ENCODE measurements at places on chromosomes 1 and 21.

DNA sequence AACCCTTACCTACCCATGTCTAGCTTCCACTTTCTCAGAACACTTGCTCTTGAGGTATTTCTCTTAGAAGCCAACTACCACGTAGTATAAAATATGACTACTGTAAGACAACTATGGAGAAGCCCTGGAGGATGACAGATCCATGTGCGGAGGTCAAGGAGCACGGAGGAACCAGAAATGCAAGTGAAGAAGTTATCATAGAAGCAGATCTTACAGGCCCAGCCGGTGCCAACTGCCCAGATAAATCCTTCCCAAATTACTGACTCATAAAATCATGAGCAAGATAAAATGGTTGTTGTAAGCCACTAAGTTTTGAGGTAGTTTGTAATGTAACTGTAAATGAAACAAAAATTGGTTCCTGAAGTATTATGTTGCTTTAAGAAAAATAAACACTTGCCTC lies 12.6 kb downstream of the GTF2B start:
- no peak for DNase-seq

- no peak for DNase-seq
These were observed 9.9 kb downstream of the TTC3 start for GRCh38 chr21:37082856-37083528.

DNA sequence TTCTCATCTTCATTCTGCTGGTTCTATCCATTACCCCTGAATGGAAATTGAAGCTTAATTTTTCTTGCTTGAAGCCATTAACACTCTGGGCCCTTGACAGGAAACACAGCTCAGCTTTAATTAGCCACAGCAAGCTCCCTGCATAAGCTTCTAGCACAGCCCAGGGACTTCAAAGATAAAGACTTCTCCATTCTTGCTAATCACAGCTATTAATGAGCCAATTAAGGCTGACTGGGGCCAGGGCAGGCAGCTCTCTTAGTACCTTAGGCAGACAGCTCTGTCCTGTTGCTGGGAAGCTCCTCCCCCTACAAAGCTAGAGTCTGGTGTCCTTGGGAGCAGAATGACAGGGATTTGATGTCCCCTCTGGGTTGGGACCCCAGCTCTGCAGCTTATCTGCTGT lies 27.9 kb upstream of the TRABD2B start:
- DNase-seq = no peak

DNA sequence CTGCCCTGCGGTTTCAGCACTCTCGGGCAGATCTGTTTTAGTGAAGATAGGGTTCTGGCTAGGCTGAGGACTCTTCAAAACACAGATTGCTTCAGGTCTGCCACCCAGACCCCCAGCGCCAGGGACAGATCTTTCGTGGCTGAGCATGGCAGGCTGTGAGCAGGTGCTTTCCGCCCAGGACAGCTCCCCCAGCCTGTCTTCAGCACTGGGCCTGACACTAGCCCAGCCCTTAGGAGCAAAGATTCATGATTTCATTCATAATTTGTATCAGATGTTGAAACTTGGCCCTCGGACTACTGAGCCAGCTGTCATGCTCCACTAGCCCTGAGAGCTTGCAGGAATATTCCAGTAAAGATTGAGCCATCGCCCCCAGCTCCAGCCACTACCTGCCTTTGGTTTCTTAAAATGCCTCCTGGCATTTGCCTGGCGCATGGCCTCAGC lies 5.9 kb downstream of the ADPRS start:
- DNase-seq = no peak

DNA sequence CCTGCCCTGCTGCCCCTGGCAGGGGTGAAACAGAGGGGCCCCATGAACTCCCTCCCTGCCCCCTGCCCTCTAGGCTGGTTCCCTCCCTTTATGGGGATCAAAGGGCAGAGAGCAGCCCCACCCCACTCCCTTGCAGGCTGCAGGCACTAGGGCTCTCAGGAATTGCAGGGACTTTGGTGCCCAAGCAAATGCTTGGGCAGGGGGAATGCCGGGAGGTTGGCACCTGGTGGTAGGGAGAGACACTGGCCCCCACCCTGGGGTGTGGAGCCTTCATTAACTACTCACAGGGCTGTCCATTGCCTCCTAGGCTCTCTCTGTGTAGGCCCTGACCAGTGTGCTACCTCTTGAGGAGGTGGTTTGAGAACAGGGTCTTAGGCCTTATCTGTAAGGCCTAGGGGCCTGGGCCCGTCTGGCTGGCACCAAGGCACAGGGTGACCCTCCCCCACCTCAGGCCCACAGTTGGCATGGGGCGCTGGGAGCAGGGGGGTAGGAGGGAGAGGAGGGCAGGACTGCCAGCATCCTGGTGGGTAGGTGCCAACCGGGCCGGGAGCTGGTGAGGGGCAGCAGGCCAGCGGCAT lies 4.7 kb downstream of the ZBTB7B start:
- DNase-seq = no peak

DNA sequence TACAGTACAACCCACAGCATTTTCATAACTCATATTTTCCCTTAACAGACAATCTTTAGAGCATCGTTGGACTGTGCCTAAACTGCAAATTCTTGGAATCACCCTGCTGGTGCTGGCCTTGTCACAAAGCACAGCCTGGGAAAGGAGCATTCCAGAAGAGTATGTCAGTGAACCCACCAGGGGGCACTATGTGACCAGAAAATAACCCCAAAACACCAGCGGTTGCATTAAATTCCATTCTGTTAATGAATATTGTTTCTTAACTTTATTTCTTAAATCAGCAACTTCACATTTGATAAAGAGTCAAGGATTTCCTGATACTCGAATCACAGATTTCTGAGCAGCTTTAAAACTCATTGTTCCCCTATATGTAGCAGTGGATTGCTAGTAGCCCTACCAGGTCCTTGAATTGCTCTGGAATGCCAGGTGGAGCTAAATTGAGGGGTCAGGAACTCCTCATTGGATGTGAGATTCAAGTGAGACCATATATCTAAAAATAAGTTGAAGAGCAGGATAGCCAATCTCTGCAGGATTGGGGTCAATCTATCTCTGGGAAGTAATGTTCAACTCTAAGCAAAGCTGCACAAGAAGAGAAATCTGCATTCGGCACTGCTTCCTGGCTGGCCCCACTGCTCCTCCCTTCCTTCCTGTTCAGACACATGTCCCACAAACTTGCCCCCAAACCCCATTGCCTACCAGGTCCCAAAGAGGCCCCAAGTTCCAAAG lies 12.7 kb upstream of the RAB4A start:
- DNase-seq = no peak

DNA sequence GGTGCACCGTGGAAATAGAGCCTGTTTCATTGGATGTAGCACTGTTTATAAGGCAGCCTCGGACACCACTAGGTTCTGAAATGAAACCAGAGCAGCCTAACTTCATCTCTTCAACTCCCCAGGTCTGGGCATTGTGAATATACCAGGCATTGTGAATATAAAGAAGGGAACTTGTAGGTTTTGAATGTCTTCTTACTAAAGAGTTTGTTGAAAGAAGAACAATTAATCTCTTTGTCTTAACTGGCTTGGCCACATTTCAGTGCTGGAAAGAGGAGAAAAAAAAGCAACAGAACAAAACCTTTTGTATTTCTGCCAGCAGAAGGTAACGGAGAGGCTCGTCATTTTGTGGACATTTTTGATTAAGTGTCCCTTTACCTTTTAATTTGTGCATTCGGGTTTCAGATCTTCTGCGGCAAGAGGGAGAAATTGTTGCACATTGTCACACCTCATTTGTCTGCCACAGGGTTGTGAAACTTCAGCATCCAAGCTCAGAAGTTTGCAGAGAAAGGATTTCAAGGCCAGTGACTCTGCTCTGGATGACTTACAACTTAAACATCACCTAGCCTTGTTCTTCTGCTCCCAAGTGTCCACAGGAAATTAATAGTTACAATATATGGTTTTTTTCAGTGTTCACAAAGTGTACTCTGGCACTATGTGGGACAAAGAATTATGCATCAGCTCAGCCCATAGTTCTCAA lies 158.3 kb downstream of the KAZN start:
- no peak for DNase-seq

GRCh38 chr1:203448521-203449061 lies 27.0 kb upstream of the PRELP start:
- DNase-seq = no peak

DNA sequence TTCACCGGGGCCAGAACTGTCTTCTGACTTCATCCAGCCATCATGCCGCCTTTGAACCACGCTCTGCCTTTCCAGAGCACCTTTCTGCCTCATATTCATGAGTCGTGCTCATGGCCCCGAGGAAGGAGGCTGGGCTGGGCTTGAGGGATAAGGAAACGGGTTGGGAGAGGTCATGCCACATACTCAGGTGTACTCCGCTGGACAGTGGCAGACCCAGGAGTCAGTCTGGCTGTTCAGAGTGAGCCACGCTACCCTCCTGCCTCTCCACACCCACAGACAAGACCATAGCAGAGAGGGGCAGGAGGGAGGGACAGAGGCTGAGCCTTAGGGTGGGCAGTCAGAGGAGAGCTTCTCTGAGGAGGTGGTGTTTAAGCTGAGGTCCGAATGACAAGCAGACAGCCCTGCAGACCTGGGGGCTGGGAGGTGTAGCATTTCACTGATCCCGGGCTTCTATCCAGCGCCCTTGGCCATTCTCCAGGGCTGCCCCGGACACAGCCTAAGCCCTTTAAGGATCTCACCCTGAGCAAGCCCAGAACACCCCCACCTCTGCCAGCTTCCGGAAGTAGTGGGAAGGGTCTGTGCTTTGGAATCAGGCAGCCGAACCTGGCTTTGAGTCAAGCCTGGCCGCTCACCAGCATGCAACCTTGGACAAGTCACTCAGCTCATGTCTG lies 102.3 kb downstream of the LACTBL1 start:
- no peak for DNase-seq

DNA sequence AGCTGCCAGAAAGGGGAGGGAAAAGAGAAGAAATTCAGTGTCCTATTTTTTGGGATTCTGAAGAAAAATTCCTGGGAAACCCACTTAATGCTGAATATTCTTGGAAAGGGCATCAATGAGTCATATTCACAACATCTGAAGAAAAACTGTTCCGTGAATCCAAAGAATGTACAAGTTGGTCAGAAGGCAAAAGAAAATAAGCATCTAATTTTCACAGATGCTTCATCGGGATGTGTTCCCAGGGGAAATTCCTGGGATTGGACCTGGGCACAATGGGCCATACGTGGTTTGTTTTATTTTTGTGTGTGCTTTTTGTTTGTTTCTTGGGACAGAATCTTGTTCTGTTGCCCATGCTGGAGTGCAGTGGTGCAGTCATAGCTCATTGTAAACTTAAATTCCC lies 112.2 kb downstream of the MAP3K21 start:
- no peak for DNase-seq

DNA sequence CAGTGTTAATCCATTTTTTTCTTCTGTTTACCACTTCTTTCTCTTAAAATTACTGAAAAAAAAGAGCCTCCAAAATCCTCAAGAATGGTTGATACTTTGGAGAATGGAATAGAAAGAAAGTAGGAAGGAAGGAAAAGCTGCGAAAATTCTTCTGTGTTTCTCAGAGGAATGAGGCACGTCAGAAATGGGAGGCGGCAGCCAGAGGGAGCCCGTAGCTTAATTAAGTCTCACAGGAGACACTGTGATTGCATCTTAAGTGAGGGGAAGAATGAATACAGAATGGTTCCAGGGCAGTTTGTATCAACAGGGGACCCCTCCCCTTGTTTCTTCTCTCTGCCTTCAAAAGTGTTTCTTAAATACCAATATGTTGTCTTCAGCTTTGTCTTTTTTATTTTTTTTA lies 1099.5 kb downstream of the PLA2G4A start:
- DNase-seq = no peak

- no peak for DNase-seq
These were observed 22.1 kb upstream of the EFNA1 start for GRCh38 chr1:155105604-155106011.

GRCh38 chr21:33878824-33879223 lies 36.8 kb downstream of the ATP5PO start:
- no peak for DNase-seq

DNA sequence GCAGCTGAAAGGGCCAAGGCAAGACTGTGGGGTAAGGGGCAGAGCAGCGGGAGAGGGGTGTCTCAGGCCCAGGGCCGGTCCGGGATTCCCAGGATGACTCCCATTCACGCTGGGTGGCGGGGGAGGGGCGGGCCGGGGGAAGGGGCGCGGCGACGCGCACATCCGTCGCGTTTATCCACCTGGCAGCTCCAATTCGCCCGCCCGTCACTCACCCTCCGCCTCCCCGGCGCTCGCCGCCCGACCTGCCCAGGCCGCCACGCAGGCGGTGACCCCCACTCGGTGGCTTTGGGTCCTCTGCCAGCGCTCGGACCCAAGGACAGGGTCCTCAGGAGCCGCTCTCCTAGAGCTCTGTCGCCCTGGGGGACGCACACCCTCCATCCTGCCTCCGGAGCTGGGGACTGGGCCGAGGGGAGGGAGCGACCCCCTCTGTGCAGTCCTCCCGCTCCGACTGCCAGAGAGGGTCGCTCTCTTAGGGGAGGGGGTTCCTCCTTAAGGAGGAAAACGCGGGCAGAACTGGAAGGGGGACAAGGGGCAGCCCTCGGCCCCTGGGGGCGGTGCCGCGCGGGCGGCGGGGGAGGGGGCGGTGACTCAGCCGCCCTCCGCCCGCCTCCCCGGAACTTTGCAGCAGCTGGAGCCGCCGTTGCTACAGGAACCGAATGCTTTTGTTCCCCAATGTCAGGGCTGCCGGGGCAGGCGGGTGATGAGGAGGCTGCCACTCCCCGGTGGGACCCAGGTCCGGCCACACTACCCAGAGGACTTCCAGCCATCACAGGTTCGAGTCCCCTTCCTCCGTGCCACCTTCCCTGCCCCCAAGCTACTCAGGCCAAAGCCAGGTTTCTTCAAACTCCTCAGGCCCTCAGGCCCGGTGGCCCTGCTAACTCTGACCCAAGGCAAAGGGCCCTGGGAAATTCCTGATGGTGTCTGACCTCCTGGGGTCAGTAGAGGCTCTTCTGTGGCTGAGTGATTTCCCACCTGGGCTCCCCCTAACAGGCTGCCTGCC lies 3.4 kb downstream of the ADGRB2 start:
- DNase-seq = peak; percentile 47

- DNase-seq = no peak
These were observed 55.8 kb downstream of the CENPF start for GRCh38 chr1:214658785-214659184.

DNA sequence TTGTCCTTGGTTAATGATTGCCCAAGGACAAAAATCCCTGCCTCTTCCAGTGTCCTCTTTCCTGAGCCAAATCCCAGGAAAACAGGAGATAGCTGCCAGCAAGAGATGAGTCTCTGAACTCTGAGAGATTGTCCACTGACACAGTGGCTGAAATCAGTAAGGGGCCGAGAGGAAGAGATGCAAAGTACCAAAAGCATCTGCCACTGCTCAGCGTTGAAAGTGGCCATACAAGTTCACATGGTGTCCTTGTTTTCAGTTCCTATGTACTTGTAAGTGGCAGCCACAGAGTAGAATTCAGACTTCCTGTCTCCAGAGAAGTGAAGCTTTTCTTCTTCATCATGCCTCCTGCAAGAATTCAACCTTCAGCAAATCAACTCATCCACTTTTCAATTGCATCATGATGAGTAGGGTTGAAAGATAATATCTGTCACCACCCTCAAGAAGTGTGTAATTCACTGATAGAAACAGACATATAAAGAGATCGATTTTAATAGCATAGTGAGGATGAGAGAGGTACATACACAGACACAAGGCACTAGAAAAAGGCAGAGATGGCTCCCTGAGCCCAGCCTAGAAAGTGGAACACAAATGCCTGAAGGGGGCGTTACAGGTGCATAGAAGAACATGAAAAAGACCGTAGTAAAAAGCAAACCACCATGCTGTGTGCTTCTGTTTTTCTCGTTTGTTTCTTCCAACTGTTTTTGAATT lies 185.8 kb downstream of the MRPL39 start:
- DNase-seq = peak; percentile 84

GRCh38 chr1:210850556-210850955 lies 283.4 kb downstream of the KCNH1 start:
- no peak for DNase-seq

- DNase-seq = no peak
These were observed 20.9 kb upstream of the COL11A1 start for GRCh38 chr1:103129255-103129654.

Data from GM06990 (cell line).